GM12878 (cell line): ENCODE measurements at places on chromosomes 6 and 20. TPM values are rescaled to one million over a fixed set of nuclear protein-coding genes. Genes with fewer than 3 reads are reported as not detected.

GRCh38 chr6:144295981-144296767 is 11.0 kb downstream of the UTRN start:
- no peaks in the 10 kb centered on the region for H3K36me3 ChIP-seq
- no peak overlapping the region for H3K27ac ChIP-seq
- DNase-seq, result no peak
- no peaks in the 10 kb centered on the region for H3K4me1 ChIP-seq
- no peak overlapping the region for H3K4me3 ChIP-seq
- no peaks in the 10 kb centered on the region for H3K27me3 ChIP-seq

GRCh38 chr6:72218125-72218524 is 331.8 kb downstream of the RIMS1 start:
- no peaks in the 10 kb centered on the region for H3K4me1 ChIP-seq
- no peaks in the 10 kb centered on the region for H3K36me3 ChIP-seq
- no peaks in the 10 kb centered on the region for H3K27me3 ChIP-seq
- DNase-seq, result no peak

DNA sequence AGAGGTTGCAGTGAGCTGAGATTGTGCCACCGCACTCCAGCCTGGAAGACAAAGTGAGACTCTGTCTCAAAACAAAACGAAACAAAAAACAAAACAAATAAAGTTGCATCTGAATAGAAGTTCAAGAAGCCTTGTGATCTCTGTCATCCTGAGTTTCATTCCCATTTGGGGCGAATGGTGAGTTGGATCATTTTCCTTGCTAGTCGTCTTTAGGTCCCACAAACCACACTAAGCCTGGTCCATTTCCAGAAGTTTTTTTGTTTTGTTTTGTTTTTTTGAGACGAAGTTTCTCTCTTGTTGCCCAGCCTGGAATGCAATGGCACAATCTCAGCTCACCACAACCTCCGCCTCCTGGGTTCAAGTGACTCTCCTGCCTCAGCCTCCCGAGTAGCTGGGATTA is 33.8 kb downstream of the ZNF217 start:
- DNase-seq, result no peak
- H3K4me3 ChIP-seq, result no peak overlapping the region
- no peaks in the 10 kb centered on the region; the same call in 1 of the 2 replicates for H3K4me1 ChIP-seq
- no peaks in the 10 kb centered on the region; the same call in 1 of the 2 replicates for H3K36me3 ChIP-seq

The EYS gene
- total RNA-seq, result not detected in 2 replicates

The MMP24 gene
- total RNA-seq, result not detected in 2 replicates

DNA sequence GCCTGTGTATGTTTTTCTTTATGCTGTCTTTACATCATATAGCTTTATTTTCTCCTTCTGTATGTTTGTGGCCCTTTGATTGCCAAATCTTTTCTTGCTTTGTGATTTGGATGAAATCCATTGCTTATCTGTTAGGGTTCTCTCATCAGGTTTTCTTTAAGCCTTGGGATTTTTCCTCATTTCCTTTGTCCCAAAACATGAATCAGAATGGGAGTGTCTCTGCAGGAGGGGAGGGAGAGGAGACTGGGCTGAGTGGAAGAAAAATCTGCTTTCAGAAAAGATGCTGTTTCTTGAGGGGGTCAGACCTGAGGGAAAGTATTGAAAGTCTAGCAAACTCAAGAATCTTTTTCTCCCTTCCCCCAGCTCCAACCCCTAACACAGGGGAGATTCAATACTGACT is 758.0 kb upstream of the MMS22L start:
- H3K36me3 ChIP-seq, result no peaks in the 10 kb centered on the region
- H3K27me3 ChIP-seq, result no peaks in the 10 kb centered on the region; the same call in 1 of the 2 replicates
- no peak overlapping the region for H3K4me3 ChIP-seq
- no peak for DNase-seq
- no peaks in the 10 kb centered on the region for H3K4me1 ChIP-seq

DNA sequence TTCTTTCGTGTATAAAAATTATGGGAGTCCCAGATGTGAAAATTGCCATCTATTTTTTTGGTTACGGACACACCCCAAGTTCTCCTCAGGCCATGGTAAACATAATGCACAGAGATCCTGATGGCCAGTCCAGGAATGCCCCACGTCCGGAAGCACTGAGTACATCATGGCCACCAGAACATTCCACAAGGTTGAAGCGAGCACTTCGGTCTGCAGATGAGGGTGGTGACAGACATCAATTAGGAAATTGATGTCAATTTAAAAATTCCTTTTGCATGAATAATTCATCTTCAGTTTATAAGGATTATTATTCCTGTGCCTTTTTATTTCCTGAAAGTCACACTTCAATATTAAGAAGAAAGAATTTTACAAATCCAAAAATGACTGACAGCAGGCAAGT is 13.2 kb upstream of the EXOC2 start:
- H3K27me3 ChIP-seq, result no peaks in the 10 kb centered on the region
- H3K4me1 ChIP-seq, result peaks cover 3% of the 10 kb centered on the region; the same call in 1 of the 2 replicates
- H3K4me3 ChIP-seq, result no peak overlapping the region
- DNase-seq, result no peak
- H3K36me3 ChIP-seq, result no peaks in the 10 kb centered on the region
- H3K27ac ChIP-seq, result no peak overlapping the region

The FAM217A gene
- total RNA-seq, result not detected in 2 replicates

GRCh38 chr6:136612666-136613389 is 62.6 kb upstream of the MAP7 start:
- H3K27me3 ChIP-seq, result no peaks in the 10 kb centered on the region
- no peak for DNase-seq
- H3K36me3 ChIP-seq, result peaks cover 37% of the 10 kb centered on the region
- H3K4me1 ChIP-seq, result no peaks in the 10 kb centered on the region

The MYB gene
- total RNA-seq, result 21.3 and 22.4 TPM in 2 replicates

The AVP gene
- not detected in 2 replicates for total RNA-seq

GRCh38 chr20:22999756-23000155 is 35.4 kb upstream of the SSTR4 start:
- DNase-seq, result no peak
- H3K27me3 ChIP-seq, result no peaks in the 10 kb centered on the region
- H3K27ac ChIP-seq, result no peak overlapping the region
- H3K4me3 ChIP-seq, result no peak overlapping the region
- no peaks in the 10 kb centered on the region for H3K4me1 ChIP-seq
- no peaks in the 10 kb centered on the region for H3K36me3 ChIP-seq

DNA sequence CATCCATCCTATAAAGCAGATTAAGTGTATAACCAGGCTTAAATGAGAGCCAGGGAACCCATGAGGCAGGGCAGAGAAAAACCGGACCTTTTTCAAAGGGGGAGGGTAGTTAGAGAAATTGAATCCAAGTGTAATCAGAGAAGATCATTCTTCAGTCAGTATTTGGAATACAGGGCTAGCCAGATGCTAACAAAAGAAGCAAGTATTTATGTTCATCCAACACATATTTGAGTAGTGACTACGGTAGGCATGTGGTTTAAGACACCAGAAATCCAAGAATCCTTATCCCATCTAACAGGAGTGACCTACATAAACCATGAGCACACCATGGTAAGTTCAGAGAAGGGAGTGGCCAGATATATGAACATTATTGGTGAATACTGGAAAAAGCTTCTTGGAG is 46.8 kb upstream of the FAM83C start:
- H3K4me3 ChIP-seq, result no peak overlapping the region
- no peak overlapping the region for H3K27ac ChIP-seq
- H3K36me3 ChIP-seq, result no peaks in the 10 kb centered on the region; the same call in 1 of the 2 replicates
- DNase-seq, result no peak
- no peaks in the 10 kb centered on the region for H3K27me3 ChIP-seq

GRCh38 chr20:46461808-46462207 is 51.6 kb downstream of the ZNF334 start:
- no peak overlapping the region for H3K27ac ChIP-seq
- no peaks in the 10 kb centered on the region for H3K36me3 ChIP-seq
- H3K4me3 ChIP-seq, result no peak overlapping the region
- no peaks in the 10 kb centered on the region for H3K4me1 ChIP-seq

- no peaks in the 10 kb centered on the region for H3K27me3 ChIP-seq
- H3K36me3 ChIP-seq, result no peaks in the 10 kb centered on the region
- DNase-seq, result no peak
- no peaks in the 10 kb centered on the region for H3K4me1 ChIP-seq
- H3K27ac ChIP-seq, result no peak overlapping the region
- H3K4me3 ChIP-seq, result no peak overlapping the region
These were observed 137.8 kb upstream of the PHACTR1 start for GRCh38 chr6:12578751-12579150.

The HTR1E gene
- not detected in 2 replicates for total RNA-seq

DNA sequence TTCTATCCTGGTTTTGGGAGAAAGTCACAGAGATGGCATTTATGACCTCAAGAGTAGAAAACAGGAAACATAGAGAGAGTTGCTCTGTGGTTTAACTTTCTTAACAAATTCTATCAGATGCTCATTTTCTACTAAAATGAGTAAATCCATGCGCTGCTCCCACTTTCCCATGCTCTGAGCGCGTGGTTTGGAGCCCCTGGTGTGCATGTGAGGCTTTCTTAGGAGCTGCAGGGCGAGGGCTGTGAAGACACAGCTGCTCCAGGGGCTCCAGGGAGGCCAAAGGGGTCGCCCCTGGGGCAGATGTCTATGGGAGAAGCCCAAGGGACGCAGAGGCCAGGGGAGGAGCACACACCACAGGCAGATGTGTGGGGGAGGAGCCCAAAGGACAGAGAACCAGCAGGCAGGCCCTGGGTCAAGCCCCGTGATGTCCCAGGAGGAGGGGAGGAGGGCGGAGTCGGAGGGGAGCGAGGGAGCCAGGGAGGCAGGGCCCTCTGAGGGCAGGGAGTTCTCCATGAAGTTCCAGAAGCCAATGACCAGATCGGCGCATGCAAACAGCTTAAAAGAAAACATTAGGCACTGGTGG is 122.9 kb downstream of the IRF4 start:
- no peak for DNase-seq
- H3K27ac ChIP-seq, result no peak overlapping the region
- no peak overlapping the region for H3K4me3 ChIP-seq
- peaks cover 3% of the 10 kb centered on the region; the same call in 1 of the 2 replicates for H3K4me1 ChIP-seq
- no peaks in the 10 kb centered on the region for H3K36me3 ChIP-seq

DNA sequence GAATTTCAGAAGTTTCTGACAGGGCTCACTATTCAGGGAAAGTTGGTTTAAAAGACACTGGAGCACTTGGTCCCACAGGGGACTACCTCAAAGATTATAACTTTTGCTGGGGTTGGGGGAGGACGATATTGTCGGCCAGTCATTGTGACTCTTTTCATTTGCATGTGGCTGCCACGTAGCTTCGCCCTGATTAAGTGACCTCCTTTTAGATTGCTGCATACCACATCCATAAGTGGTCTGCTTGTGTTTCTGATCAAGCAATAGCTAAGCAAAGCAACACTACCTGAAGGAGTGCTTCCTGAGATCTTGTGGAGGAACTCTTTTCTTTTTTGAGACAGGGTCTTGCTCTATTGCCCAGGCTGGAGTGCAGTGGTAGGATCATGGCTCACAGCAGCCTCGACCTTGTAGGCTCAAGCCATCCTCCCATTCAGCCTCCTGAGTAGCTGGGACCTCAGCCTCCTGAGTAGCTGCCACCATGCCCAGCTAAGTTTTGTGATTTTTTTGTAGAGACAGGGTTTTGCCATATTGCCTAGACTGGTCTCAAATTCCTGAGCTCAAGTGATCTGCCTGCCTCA is 691.3 kb downstream of the EPM2A start:
- no peak overlapping the region for H3K27ac ChIP-seq
- H3K27me3 ChIP-seq, result no peaks in the 10 kb centered on the region
- no peak overlapping the region for H3K4me3 ChIP-seq
- H3K4me1 ChIP-seq, result no peaks in the 10 kb centered on the region
- DNase-seq, result no peak
- no peaks in the 10 kb centered on the region for H3K36me3 ChIP-seq

- no peak overlapping the region for H3K27ac ChIP-seq
These were observed 31.7 kb downstream of the THEMIS start for GRCh38 chr6:127869183-127869582.

The TPD52L1 gene
- total RNA-seq, result 0.21 and 0.28 TPM in 2 replicates

GRCh38 chr20:33279261-33279910 is 3.6 kb upstream of the BPIFB1 start:
- no peaks in the 10 kb centered on the region for H3K4me1 ChIP-seq
- DNase-seq, result no peak
- no peak overlapping the region for H3K4me3 ChIP-seq
- no peak overlapping the region for H3K27ac ChIP-seq

GRCh38 chr6:16774437-16774836 is 13.2 kb upstream of the ATXN1 start:
- no peaks in the 10 kb centered on the region for H3K4me1 ChIP-seq
- DNase-seq, result no peak
- H3K4me3 ChIP-seq, result no peak overlapping the region
- no peak overlapping the region for H3K27ac ChIP-seq

DNA sequence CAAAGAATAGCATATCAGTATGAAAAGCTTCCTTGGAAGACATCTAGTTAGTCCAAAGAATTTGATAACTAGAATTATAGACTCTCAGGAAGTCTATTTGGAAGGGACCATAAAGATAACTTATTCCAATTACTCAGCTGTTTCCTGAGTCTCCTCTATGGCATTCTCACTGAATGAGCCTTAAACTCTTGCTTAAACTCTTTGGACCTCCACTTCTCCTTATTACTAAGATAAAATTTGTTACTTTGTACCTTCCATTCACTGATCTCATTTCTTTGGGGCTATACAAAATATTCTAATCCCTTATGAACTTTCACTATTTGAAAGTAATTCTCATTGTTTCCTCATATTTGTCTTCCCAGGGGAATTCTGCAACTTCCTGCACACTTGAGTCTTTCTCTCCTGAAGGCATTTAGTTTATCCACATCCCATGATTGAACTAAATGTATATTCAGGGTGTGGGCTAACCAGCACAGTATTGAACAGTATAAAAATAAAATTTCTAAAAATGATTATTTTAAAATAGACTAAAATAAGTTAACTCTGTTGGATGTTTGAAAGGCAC is 67.1 kb upstream of the NOTCH4 start:
- no peak for DNase-seq
- H3K4me3 ChIP-seq, result no peak overlapping the region
- no peaks in the 10 kb centered on the region for H3K4me1 ChIP-seq
- no peaks in the 10 kb centered on the region for H3K36me3 ChIP-seq
- H3K27ac ChIP-seq, result no peak overlapping the region
- no peaks in the 10 kb centered on the region for H3K27me3 ChIP-seq

- no peaks in the 10 kb centered on the region for H3K4me1 ChIP-seq
- DNase-seq, result no peak
- H3K27ac ChIP-seq, result no peak overlapping the region
- peaks cover 2% of the 10 kb centered on the region for H3K27me3 ChIP-seq
- no peaks in the 10 kb centered on the region for H3K36me3 ChIP-seq
- no peak overlapping the region for H3K4me3 ChIP-seq
These were observed 108.5 kb downstream of the UNC5CL start for GRCh38 chr6:40930555-40930954.

GRCh38 chr6:17930321-17930993 is 57.0 kb downstream of the KIF13A start:
- H3K36me3 ChIP-seq, result no peaks in the 10 kb centered on the region
- DNase-seq, result no peak
- no peaks in the 10 kb centered on the region for H3K4me1 ChIP-seq
- no peak overlapping the region for H3K27ac ChIP-seq

GRCh38 chr6:1482381-1483166 is 93.2 kb downstream of the FOXF2 start:
- H3K27ac ChIP-seq, result peak overlapping the region; percentile 80
- H3K27me3 ChIP-seq, result no peaks in the 10 kb centered on the region
- no peak overlapping the region for H3K4me3 ChIP-seq
- H3K36me3 ChIP-seq, result no peaks in the 10 kb centered on the region
- DNase-seq, result peak; percentile 66

GRCh38 chr6:45916692-45917091 is 99.0 kb downstream of the CLIC5 start:
- H3K4me3 ChIP-seq, result no peak overlapping the region
- no peak for DNase-seq
- H3K27me3 ChIP-seq, result no peaks in the 10 kb centered on the region; the same call in 1 of the 2 replicates
